PC-9 (cell line): ENCODE measurements at places on chromosomes 13 and 19. TPM values are rescaled to one million over a fixed set of nuclear protein-coding genes. Genes with fewer than 3 reads are reported as not detected.

FGF9 gene
- total RNA-seq, result not detected in 2 replicates

PLIN5 gene
- 4.3 and 4.4 TPM in 2 replicates for total RNA-seq

ZNF223 gene
- total RNA-seq, result 3.5 and 4.2 TPM in 2 replicates

ZNF681 gene
- total RNA-seq, result 1.9 and 2.4 TPM in 2 replicates

DACT3 gene
- total RNA-seq, result 0.13 TPM in 1 of 2 replicates, not detected in the other

MAP4K1 gene
- total RNA-seq, result 3.5 and 6.8 TPM in 2 replicates

F2RL3 gene
- not detected in 2 replicates for total RNA-seq

ELAVL3 gene
- not detected in 2 replicates for total RNA-seq

S1PR5 gene
- 7.9 and 9.5 TPM in 2 replicates for total RNA-seq

PTH2 gene
- total RNA-seq, result not detected in 2 replicates

MBD3L3 gene
- not detected in 2 replicates for total RNA-seq

DCT gene
- total RNA-seq, result not detected in 2 replicates

FBXO17 gene
- total RNA-seq, result 8.1 and 11.1 TPM in 2 replicates

RUBCNL gene
- total RNA-seq, result 0.37 TPM in 1 of 2 replicates, not detected in the other

NPAS1 gene
- total RNA-seq, result 1.4 and 3.7 TPM in 2 replicates

OLFM4 gene
- not detected in 2 replicates for total RNA-seq

HCN2 gene
- 1.5 and 2.0 TPM in 2 replicates for total RNA-seq

LENG1 gene
- 5.0 and 6.7 TPM in 2 replicates for total RNA-seq

CEACAM1 gene
- total RNA-seq, result 0.53 and 1.6 TPM in 2 replicates

KLK14 gene
- total RNA-seq, result 0.35 and 0.57 TPM in 2 replicates

PEAK3 gene
- not detected in 2 replicates for total RNA-seq

SIGLEC10 gene
- total RNA-seq, result not detected in 2 replicates

ETHE1 gene
- 83.4 and 89.3 TPM in 2 replicates for total RNA-seq
